ENCODE measurements at places on chromosomes 6 and 20. TPM values are rescaled to one million over a fixed set of nuclear protein-coding genes. Genes with fewer than 3 reads are reported as not detected.

CEP250 gene
- 43.6 TPM for total RNA-seq

FBXL4 gene
- total RNA-seq: 13.1 TPM

CLPSL1 gene
- total RNA-seq: not detected

RAET1G gene
- total RNA-seq: 0.60 TPM

GSTA3 gene
- total RNA-seq: not detected

FRK gene
- 1.1 TPM for total RNA-seq

TP53TG5 gene
- not detected for total RNA-seq

SLC16A10 gene
- not detected for total RNA-seq

SCGN gene
- not detected for total RNA-seq

MYCT1 gene
- not detected for total RNA-seq

CTCFL gene
- not detected for total RNA-seq

SAMD10 gene
- 4.7 TPM for total RNA-seq

C20orf202 gene
- not detected for total RNA-seq

SPO11 gene
- total RNA-seq: not detected

ZC3H12D gene
- total RNA-seq: 0.25 TPM

TFAP2A gene
- total RNA-seq: 26.6 TPM

ERVFRD-1 gene
- total RNA-seq: not detected

MAN1A1 gene
- 6.9 TPM for total RNA-seq

SNPH gene
- total RNA-seq: 12.0 TPM

NFATC2 gene
- 2.2 TPM for total RNA-seq

GABRR1 gene
- not detected for total RNA-seq

GRIK2 gene
- total RNA-seq: 8.2 TPM

ZNFX1 gene
- 36.4 TPM for total RNA-seq

CRISP2 gene
- total RNA-seq: not detected

HCK gene
- not detected for total RNA-seq

SRC gene
- 25.7 TPM for total RNA-seq

MRAP2 gene
- total RNA-seq: 19.5 TPM

RNF39 gene
- total RNA-seq: not detected

SULF2 gene
- total RNA-seq: 85.7 TPM

HIVEP1 gene
- 49.7 TPM for total RNA-seq

LST1 gene
- total RNA-seq: not detected

TSPO2 gene
- not detected for total RNA-seq

AVP gene
- not detected for total RNA-seq

MPIG6B gene
- not detected for total RNA-seq

KHDC1L gene
- not detected for total RNA-seq

PTGIS gene
- total RNA-seq: 165 TPM

BPI gene
- total RNA-seq: 0.68 TPM

TSHZ2 gene
- not detected for total RNA-seq

C4B gene
- 7.3 TPM for total RNA-seq

TBC1D7 gene
- total RNA-seq: 21.7 TPM

UBE2C gene
- 17.2 TPM for total RNA-seq

CNBD2 gene
- total RNA-seq: 1.6 TPM

C6orf15 gene
- not detected for total RNA-seq

ECHDC1 gene
- total RNA-seq: 35.7 TPM

B3GAT2 gene
- total RNA-seq: 0.02 TPM

SSTR4 gene
- total RNA-seq: not detected

Data from chondrocyte (in vitro differentiated cells).